ENCODE measurements at places on chromosomes 7 and 10. TPM values are rescaled to one million over a fixed set of nuclear protein-coding genes. Genes with fewer than 3 reads are reported as not detected.

- DNase-seq: peak; percentile 65
These were observed 8.9 kb downstream of the FBXL13 start for GRCh38 chr7:103065667-103066066.

- DNase-seq: peak; percentile 9
These were observed 85.6 kb downstream of the ZEB1 start for GRCh38 chr10:31404640-31405039.

- DNase-seq: no peak
These were observed 1.2 kb upstream of the CCDC6 start for GRCh38 chr10:59907537-59907917.

GRCh38 chr7:151150388-151150787 lies 17.1 kb downstream of the GBX1 start:
- no peak for DNase-seq

DNA sequence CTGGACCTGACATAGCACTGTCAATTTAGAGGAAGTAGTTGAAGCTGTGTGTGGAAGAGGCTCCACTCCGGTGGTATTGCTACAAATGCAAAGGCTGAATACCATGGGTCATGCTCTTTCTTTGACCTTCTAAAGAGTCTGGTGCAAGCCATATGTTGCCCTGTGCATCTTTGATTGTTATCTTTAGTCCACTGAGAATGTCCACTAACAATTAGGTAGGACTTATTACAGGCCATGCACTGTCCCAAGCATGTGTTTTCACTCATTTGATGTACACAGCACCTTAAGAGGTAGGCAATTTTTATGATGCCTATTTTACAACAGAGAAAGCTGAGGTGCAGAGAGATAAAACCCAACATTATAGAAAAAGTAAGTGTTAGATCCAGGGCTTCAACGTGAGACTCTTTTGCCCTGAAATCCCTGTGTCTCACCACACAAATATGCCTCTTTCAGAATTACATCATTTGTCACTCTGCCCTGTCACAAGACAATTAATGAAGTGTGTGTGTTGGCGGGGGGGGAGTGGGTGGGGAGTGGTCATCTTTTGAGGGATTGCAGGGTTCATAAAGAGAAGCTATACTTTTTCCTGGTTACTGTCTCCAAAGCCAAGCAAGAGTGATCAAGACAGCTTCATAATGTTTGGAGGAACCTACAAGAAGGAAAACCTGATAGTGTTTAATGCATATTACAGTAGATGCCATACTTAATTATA lies 637.6 kb upstream of the IGFBP3 start:
- DNase-seq: no peak

GRCh38 chr7:13414661-13415107 lies 574.8 kb downstream of the ETV1 start:
- no peak for DNase-seq

DNA sequence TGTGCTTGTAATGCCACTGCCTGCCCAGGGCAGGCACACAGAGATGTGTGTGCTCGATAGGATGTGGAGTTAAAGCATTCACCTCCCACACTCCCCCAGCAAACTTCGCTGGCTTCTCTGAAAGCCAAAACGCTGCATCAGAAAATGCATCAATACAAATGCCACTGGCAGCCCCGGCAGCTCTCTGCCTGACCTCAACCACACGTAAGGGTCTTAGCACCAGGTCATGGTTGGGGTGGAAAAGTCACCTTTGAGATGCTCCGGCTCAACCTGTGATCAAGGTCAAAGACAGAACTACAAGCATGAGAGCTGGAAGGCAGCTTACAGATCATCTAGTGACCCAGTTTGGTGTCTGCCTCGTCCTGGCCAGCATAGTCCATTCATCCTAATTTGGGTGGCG lies 114.4 kb upstream of the NANOS1 start:
- DNase-seq: no peak

DNA sequence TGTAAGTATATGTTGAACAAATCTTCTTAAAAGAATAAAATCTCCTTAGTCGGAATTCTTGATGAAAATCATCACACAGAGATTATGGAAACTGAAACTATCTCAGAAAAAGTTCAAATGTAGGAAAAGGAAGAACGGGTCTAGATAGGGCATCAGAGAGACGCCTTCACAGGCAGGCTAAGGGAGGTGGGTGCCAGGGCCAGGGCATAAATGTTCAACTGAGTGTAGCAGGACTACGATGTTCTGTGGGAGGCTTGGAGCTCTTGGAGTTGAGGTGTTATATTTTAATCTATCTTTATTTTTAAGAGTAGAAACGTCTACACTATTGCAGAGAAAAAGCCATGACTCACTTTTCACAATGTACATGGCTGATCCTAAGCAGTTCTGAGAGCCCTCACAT lies 101.2 kb downstream of the RSU1 start:
- DNase-seq: no peak

GRCh38 chr10:36117231-36117630 lies 475.1 kb upstream of the FZD8 start:
- DNase-seq: no peak

DNA sequence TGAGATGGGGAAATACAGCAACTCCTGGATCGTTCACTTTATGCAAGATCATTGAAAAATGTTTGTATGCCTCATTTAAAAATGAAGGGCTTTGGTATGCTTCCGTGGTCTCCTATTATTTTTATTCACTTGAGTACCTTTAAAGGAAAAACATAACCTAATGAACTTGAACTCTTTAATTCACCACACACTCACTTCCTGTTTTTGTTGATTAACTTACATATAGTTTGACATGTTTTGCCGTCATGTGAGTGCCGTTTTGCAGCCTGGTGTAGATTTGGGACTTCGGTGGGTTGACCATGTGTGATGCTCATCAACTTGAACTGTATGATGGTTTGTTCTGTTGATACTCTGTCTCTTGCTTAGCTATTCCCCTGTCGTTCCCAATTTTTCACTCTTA lies 28.9 kb downstream of the CASP7 start:
- no peak for DNase-seq

DNA sequence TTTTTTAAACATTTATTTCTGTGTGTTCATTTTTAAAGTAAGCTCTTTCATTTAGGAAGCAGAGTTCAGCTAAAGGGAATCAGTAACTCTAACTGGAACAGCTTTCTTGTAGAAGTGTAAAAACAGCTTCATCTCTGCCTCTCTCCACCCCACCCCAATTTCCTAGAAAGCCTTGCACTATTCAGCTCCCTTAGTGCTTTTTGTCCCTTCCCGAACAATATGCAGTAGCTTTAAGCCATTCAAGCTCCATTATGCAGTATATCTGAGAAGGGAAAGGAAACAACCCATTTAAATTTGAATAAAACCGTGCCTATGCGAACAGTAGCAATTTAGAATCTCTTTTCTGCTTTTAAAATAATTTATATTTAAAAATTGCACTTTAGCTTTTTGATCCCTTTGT lies 134.5 kb downstream of the TRIL start:
- no peak for DNase-seq

DNA sequence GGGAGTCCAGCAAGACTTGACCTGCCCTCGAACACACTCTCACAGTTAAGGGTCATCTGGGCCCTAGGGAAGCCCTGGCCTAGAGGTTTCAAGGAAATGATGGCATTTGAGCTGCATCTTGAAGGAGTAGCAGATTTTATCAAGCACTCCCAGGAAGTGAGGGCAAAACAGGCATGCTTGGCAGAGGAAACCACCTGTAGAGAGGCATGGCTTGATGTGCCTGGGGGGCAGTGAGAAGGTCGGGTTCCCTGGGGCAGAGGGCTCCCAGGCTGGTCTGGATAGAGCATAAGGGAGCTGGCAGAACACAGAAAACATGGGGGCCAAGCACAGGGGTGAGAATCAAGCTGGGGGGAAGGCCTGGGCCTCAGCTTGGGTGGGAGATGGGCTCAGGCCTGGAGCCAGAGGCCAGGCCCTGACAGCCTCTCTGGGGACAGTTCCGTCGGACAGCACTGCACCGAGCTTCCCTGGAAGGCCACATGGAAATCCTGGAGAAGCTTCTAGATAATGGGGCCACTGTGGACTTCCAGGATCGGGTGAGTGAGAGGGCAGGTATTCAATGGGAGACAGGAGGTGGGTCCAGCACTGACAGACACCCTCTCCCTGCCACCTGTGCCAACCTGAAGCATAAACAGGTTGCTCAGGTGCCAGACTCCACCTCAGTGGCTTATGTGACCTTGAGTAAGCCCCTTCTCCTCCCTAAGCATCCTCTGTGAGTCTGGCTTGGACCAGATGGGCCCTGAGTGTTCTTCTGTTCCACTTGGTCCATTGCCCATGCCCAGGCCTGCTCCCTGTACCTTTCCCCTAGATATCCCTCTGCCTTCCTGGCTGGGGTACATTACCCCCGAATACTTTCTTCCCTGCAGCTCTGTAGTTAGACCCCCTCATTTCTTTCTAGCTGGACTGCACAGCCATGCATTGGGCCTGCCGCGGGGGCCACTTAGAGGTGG lies 3.5 kb upstream of the HOGA1 start:
- DNase-seq: peak; percentile 12

GRCh38 chr7:116669769-116670168 lies 2.2 kb upstream of the MET start:
- DNase-seq: no peak

- no peak for DNase-seq
These were observed 6.0 kb downstream of the VWDE start for GRCh38 chr7:12397671-12398070.

DNA sequence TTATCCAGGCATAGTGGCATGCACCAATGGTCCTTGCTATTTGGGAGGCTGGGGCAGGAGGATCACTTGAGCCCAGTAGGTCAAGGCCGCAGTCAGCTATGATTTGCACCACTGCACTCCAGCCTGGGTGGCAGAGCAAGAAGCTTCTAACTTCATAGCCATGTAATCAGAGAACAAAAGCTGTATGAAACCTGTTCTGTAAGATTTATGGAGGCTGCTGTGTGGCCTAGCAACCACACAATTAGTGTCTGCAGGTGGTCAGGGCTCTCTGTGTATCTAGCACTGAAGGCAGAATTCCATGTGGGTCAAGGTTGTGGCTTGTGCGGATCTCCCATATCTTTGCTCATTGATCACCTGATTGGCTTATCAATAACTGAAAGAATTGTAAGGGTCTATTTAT lies 221.5 kb upstream of the FOXK1 start:
- no peak for DNase-seq

DNA sequence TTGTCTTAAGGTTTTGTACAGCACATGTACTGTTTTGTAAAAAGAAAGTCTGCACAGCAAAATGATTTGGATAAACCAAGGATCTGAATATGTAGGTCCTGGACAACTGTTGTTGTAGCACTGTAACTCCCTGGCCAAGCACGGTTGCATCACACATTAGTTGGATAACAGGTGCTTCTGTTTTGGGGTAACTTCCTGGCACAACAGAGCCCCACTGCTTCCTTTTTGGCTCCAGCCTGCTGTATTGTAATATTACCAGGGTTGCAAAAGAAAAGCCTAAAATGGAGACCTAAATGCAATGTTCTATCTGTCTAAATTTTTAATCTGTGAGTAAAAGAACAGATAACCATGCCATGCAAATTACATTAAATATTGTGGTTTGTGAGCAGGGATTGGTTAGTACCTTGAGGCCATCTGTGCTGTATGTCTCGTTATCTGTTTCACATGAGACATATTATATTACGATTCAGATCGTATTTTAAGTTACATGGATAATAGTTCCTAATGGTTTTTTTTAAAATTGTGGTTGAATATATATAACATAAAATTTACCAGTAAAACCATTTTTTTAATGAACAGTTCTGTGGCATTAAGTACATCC lies 27.5 kb upstream of the WAC start:
- peak; percentile 68 for DNase-seq

GRCh38 chr7:132877573-132877972 lies 204.3 kb downstream of the CHCHD3 start:
- no peak for DNase-seq

- no peak for DNase-seq
These were observed 81.5 kb downstream of the DNAH11 start for GRCh38 chr7:21624320-21624719.

DNA sequence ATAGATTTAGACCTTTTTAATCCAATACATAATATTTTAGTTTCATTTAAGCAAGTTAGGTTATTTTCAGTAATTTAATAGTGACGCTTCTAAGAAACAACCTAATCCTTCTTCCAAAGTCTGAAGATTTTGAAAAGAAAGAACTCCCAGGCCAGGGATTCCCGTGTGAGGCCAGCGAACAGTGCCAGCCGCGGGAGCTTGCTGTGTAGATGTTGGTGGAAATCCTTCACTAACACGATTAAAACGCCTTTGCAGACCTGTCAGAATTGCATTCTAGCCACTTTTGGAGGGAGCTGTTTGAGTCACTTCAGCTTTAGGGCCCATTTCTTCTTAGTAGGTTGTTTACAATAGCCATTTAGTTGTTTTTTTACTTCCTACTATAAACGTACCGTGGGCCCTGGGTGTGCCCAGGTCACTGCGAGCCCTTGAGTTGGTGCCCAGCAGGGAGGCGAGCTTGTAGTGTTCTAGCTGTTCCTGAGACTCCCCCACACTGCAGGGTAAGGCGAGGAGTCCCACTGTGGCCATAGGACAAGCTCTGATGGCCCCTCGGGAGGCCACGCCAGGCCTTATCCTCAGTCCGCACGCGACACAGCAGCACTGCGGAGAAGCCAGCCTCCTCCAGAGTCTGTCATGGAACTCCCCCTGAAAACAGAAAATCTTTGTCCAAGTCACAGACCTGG lies 32.3 kb downstream of the PPP2R2D start:
- no peak for DNase-seq

DNA sequence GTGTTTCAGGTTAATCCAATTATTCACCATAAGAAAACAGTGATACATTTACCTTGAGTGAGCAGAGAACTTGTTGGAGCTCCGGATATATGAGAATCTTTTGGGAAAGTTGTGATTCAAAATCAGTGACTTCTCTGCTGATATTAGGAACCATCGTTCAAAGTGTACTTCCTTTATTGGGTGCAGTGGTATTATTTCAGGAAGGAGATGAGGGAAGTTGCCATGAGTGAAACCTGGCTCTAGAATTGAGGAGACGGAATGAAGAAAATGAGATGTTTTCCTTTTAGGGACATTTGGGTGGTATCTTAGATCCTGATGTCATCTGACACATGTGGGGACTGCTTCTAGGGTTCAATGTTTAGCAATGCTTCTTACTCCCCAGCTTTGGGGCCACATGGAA lies 343.9 kb downstream of the ABCA13 start:
- DNase-seq: no peak

DNA sequence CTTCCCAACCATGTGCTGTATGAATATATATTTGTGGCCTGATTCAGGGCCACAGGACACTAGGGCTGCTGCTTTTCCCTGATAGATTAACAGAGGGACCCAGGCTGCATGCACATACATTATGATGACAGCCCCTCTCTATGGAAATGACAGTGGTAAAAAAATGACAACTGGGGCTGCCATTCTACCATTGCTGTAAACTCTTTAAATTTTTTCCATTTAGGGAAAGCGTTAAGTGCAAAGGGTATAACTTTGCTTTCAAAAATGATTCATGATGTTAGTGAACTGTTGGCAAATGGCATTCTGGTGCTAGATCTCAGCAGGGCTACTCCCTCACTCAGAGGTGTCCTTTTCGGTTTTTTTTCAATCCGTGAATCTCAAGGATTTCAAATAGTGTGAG lies 4.2 kb downstream of the CTBP2 start:
- DNase-seq: no peak

LRMDA gene
- polyA plus RNA-seq: 0.37 TPM

WDFY4 gene
- not detected for polyA plus RNA-seq

TES gene
- polyA plus RNA-seq: 15.6 TPM

CYP3A5 gene
- polyA plus RNA-seq: 0.31 TPM

PRF1 gene
- not detected for polyA plus RNA-seq

AS3MT gene
- 9.0 TPM for polyA plus RNA-seq

SFTPA1 gene
- polyA plus RNA-seq: not detected

ANKRD61 gene
- polyA plus RNA-seq: 0.50 TPM

WIPF3 gene
- 0.02 TPM for polyA plus RNA-seq

RBP3 gene
- not detected for polyA plus RNA-seq

ADRA2A gene
- polyA plus RNA-seq: not detected

All from SK-N-SH (cell line).